NCI-H345 (cell line): ENCODE measurements at places on chromosomes 3 and 15.

- DNase-seq = no peak
Measured at GRCh38 chr3:143597774-143598652, 250.3 kb downstream of the SLC9A9 start.

DNA sequence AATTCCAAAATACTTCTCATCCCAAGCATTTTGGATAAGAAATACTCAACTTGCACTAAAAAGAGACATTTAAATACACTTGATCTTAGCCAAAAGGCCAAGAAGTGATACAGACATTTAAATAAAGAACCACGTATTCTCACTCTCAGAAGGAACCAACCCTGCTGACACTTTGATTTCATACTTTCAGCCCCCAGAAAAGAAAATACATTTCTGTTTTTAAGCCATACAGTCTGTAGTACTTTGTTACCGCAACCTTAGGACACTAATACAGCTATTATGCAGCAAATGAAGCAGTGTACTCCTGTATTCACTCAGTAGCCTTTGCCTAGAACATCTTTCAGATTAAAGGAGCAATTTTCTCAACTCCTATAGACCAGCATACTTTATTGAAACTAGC lies 86.7 kb downstream of the TBC1D5 start:
- no peak for DNase-seq

DNA sequence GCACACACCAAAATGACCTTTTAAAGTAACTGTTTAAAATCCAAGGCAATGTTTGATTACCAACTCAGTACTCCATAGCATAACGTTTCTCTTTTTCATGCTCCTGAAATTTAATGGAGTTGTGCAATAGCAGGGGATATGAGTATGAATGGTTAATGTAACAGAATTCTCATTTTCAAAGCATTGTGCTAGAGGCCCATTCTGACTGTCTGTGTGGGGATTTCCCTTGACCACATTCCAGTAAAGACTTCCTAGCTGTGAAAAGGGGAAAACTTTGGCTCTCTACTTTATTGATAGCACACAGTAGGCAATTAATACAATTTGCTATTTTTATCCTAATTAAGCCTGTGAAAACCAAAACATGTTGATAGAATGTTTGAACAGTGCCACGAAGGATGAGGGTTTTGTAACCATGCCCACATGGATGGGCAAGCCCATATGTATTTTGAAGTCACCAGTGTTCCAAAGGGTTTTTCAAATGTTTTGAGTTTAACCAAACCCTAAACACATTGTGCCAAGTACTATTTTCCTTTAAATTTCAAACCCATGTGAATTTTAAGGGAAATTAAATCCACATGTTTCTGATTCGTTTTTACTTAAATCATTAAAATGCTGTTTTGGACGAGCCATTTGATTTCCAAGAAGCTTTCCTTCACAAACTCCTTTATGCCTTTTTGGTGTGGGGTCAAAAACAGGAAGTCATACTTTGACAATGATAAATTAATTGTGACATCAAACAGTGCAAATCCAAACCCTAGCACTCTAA lies 261.2 kb downstream of the SHOX2 start:
- DNase-seq = no peak

- DNase-seq = no peak
Measured at GRCh38 chr3:36942638-36943248, 2.1 kb downstream of the TRANK1 start.

GRCh38 chr15:96756146-96756545 lies 425.6 kb downstream of the NR2F2 start:
- DNase-seq = no peak

- DNase-seq = no peak
Measured at GRCh38 chr3:25665315-25666280, 891 bp upstream of the TOP2B start.

- no peak for DNase-seq
Measured at GRCh38 chr3:47850564-47851410, 47.8 kb downstream of the DHX30 start.

- DNase-seq = peak; percentile 88
Measured at GRCh38 chr3:188001093-188001492, 152.9 kb upstream of the LPP start.

DNA sequence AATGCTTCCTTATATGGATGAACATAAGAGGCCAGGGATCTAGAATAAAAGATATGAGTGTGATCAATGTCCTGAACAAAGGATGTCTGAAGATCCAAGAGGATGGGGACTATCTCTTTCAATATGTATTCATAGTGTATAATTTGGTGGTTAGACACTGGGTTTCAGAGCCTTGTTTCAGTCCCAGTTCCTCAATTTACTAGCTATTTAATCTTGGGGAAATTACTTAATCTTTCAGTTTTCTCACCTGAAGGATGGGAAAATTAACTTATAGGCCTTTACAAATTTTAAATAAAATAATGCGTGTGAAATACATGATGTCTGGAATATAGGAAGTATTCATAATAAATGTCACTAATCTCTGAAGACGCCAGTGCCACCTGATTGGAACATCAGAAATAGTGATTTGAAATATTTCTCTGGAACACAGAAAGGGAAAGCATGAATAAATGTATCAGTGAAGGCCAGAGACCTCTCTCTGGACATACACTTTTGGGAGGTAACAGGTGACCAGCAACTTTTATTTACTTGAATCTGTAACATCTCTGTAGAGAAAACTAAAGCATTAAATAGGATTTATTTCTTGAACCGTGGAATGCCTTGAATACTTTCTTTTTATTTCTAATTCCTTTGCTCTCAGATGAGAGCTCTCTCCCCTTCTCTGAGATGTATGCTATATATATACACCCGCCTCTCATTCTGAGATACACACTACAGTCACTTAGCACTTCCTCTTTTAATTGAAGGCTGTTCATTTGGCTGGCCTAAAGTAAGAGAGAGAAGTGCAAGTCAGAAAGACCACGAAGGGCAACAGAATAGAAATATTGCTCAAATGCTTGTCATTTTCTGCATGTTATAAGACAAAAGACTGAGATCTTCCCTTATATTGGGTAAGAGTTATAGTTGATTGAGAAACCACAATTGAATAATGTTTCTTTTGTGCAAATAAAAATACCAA lies 407.1 kb downstream of the LSAMP start:
- no peak for DNase-seq

- DNase-seq = no peak
Measured at GRCh38 chr3:143266511-143266910, 146.9 kb downstream of the CHST2 start.
